ENCODE measurements at places on chromosomes 7 and 10.

DNA sequence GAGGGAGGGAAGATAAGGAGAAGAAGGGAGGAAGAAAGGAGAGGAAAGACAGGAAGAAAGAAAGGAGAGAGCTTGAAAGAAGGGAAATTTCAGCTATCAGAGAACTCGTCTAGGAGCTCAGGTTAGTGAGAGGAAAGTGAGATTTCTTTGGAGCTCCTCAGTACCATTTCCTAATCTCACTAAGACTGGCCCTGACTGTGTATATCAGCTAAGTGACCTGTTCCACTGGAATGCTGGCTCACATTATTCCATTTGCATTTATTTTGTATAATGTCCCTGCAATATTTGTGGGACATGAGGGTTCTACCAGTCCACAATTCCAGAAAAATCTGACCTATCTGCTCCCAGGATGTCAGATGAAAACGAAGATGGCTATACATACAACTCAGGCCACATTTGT, 114.7 kb upstream of the CELF2 start:
- no peak for DNase-seq

DNA sequence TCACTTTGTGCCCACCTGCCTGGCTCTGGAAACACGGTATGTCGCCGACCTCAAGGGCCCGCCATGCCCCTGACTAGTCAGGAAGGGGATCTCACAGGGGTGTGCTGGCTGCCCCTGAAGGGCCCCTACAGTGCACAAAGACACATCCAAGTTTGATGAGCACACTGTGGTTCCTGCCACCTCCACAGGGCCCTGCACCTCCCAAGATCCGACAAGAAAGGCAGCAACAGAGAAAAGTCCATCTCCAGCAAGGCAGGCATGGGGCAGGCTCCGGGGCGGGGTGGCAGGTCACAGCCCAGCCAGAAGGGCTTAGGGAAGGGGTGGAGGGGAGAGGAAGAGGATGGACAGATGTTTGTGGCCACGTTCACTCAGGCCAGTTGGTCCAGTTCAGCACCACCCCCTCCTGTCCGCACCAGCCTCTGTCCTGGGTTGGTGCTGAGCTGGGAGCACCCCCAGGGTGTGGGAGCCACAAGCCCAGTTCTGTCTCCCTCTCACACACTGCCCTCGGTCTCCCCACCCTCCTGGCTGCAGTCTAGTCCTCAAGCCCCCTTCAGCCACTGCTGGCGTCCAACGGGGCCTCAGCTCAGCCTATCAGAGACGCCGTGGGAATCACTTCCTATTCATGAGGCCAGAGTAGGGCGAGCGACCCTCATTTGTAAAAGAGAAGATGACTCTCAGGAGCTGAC, 11.5 kb downstream of the DRGX start:
- no peak for DNase-seq

- no peak for DNase-seq
Measured at GRCh38 chr7:7779888-7780287, 61.5 kb upstream of the RPA3 start.

DNA sequence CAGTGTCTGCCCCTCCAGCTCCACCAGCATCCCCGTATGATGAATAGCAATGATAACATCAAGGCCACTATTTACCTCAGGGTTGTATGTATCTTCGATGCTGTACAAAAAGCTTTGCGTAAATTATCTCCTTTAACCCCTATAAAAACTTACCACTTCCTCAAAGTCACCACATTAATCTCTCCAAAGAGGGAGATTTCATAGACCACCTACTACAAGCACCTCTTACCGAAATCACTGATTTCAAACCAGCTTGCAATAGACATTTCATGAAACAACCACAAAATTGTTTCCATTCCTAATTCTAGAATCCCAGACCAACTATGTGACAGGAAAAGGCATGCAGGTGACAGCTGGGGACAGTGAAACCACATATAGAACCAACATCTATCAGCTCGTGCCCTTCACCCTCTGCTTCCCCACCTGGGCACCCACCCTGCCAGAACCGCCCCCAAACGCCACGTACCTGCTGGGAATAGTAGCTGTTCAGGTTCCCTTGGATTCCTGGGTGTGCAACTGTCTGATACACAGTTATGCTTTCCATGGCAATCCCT, 20.1 kb upstream of the MMP21 start:
- DNase-seq: no peak

DNA sequence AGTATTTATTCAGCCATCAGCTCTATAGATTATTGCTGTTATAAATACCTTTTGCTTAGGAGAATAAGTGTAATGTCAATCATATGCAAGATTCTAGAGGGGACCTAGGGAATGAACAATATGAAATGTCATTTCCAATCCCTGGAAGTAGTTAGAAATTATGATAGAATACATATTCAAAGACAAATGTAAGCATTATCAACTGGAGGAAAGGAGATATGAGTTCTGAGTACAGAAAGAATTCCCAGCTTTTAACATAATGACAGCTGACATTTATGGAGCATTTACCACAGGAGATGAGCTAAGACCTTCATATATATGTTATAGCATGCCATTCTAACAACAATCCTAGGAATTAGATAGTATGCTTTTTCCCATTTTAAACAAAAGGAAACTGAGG, 86.2 kb downstream of the FAM13C start:
- no peak for DNase-seq

- peak; percentile 48 for DNase-seq
Measured at GRCh38 chr10:67612577-67613537, 83.1 kb downstream of the CTNNA3 start.

- no peak for DNase-seq
Measured at GRCh38 chr7:7524121-7524520, 11.6 kb downstream of the COL28A1 start.

GRCh38 chr10:72334825-72335393, 19.8 kb downstream of the DNAJB12 start:
- DNase-seq: peak; percentile 89

DNA sequence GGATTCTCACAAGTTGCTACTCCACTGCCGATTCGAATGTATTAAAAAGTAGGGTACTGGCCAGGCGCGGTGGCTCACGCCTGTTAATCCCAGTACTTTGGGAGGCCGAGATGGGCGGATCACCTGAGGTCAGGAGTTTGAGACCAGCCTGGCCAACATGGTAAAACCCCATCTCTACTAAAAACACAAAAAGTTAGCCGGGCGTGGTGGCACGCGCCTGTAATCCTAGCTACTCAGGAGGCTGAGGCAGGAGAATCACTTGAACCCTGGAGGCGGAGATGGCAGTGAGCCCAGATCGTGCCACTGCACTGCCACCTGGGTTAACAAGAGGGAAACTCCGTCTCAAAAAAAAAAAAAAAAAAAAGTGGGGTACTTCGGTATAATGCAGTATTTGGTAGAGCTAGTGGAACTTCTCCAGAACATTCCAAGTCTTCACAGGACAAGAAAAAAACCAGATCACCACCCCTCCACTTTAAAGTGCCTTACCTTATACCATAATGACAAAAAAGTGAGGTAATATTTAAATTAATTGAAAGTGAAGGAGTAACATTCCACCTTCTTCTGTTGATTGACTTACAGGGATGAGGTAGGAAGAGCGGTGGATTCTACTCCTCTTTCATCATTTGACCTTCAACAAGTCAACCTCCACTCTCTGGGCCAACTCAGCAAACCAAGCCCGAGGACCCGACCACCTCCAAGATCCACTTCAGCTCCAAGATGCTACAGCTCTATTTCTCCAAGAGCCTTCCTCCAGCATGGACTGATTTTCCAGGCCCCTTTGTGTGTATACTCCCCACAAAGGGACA, 2.0 kb downstream of the BAZ1B start:
- DNase-seq: peak; percentile 14

DNA sequence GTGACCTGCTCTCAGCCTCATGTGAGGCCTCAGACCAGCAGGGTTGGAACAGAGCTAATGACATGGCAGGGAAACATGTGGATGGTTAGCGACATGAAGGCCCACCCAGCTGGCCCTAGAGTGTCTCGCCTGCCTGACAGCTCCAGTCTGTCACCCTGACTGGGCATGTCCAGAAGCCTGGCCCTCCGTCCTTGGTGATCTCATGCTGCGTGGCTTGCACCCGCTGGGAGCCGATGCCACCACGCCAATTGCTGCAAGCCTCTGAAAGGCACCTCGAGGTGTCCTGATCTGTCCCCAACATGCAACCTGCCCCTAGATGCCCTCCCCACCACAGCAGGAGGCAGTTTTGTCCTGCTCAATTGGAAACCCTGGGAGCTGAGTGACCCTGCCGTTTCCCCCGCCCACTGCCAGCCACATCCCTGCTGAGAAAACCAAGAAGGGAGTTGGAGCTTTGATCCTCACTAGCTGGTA, 27.8 kb upstream of the RET start:
- no peak for DNase-seq

GRCh38 chr7:132319481-132319880, 256.8 kb downstream of the PLXNA4 start:
- DNase-seq: no peak

DNA sequence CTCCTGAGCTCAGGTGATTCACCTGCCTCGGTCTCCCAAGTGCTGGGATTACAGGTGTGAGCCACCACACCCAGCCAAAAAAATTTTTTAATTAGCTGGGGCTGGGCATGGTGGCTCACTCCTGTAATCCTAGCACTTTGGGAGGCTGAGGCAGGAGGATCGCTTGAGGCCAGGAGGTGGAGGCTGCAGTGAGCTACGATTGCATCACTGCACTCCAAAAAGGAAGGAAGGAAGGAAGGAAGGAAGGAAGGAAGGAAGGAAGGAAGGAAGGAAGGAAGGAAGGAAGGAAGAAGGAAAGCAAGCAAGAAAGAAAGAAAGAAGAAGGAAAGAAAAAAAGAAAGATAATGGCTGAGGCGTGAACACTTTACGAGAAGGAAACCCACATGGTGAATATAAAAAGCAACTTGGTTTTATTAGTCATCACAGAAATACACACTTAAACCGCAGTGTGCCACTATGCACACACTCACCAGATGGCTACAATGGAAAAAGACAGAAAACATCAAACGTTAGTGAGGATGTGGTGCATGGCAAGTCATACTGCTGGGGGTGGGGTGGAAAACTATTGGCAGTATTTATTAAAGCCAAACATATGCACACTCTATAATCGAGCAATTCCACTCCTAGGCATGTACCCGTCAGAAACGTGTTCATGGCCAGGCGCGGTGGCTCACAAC, 4.4 kb upstream of the CCL26 start:
- peak; percentile 1 for DNase-seq

DNA sequence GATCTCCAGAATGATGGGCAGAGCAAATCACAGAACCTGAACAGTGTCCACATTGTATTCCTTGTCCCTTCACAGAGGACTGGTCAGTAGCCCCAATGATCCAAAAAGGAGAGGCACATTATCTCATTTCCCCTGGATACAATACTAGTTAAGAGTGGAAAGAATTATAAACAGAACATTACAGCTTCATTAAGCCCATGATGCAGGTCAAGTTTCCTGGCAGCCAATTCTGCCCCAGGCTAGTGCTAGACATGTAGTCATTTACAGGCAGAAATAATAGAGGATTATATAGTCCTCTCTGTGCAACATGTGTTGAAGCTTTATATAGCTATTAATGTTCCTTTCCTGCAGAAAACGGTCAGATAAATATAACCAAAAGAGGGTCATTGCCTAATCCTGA, 124.3 kb upstream of the WNT16 start:
- no peak for DNase-seq

DNA sequence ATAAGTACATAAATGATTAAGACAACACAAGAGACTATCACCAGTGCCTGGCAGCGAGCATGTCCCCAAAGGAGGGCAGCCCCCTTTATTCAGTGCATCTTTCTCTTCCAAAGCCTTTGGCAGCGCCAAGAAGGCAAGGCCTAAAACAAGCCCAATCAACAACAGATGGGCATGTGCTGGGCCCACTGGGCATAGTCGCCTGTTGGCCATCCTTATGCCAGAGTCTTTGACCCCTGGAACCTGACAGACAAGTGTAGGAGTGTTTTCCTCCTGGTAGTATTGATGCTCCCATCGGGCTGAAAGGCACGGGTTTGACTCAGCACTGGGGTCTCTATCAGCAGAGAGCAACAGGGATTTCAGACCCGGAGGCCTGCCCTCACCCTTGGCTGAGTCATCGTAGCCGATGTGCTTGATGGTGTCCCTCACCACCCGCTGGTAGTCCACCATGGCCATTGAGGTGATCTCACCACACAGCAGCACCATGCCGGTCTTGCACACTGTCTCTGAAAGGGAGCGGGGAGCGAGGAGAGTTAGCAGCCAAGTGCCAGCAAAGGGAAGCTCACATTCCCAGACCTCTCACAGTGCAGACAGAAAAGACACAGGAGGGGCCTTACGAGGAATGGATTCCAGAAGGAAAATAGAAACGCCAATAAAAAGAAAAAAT, 5.8 kb downstream of the MAT1A start:
- no peak for DNase-seq

DNA sequence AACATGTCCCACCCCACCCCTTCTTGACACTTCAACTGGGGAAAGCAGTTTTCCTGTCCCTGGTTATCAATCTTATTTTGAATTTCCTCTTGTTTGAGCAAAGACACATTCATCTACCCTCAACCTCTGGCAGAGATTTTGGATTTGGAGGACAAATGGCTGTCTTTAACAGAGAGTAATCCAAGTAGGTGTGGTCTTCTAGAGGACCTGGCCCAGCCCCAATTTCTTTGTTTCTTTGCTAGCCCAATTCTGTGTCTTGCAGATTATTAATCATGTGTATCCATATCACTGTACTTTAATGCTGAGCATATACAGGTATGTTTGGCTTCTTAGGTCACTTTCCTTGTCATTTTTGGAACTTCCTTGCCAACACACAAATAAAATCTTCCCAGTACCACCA, 58.8 kb upstream of the ADCY1 start:
- no peak for DNase-seq

- DNase-seq: no peak
Measured at GRCh38 chr10:89677341-89677740, 24.0 kb upstream of the KIF20B start.

- DNase-seq: no peak
Measured at GRCh38 chr7:67593794-67594193, 597.2 kb downstream of the TYW1 start.

GRCh38 chr10:126933116-126933515, 27.9 kb downstream of the DOCK1 start:
- no peak for DNase-seq

GRCh38 chr7:78438433-78438832, 639.9 kb downstream of the PHTF2 start:
- DNase-seq: no peak

- no peak for DNase-seq
Measured at GRCh38 chr10:112261281-112261822, 21.8 kb upstream of the TECTB start.
